ENCODE measurements at places on chromosomes 1 and 21. TPM values are rescaled to one million over a fixed set of nuclear protein-coding genes. Genes with fewer than 3 reads are reported as not detected.

GRCh38 chr1:179300112-179300511, 6.5 kb downstream of the SOAT1 start:
- no peak for DNase-seq
- peaks cover 61% of the 10 kb centered on the region for H3K36me3 ChIP-seq
- H3K27me3 ChIP-seq, result no peaks in the 10 kb centered on the region
- H3K27ac ChIP-seq, result peak overlapping the region; percentile 83
- peak overlapping the region; percentile 51 for H3K4me3 ChIP-seq

DNA sequence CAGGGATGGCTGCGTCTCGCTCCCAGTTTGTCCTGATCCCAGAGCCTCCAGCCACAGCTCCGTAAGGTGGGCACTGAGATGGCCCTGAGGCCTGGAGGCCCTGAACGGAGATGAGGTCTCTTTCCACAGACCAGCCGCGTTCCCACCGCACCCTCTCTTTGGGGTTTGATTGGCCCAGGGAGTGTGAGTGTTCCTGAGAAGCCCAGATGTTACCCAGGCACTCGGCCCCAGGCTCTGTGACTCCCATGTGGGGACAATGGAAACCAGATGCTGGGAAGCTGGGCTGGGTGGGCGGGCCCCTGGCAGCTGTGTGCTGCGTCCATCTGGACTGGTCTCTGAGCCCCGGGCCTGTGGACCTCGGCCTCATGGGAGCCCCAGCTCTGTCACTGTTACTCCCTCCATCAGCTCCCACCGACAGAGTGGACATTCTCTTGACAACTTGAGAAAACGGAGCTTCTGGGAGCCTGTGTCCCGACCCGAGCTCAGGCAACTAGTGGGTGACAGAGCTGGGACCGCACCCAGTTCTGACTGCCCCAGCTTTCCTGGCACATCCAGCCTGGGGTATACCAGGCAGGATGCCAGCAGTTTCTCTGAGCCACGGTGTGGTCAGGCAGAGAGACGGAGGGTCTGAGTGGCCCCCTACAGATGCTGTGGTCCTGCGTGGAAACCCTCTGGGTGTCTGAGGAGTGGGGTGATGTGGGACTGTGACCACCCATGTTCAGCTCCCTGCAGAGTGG, 9.8 kb upstream of the COL6A1 start:
- no peaks in the 10 kb centered on the region for H3K36me3 ChIP-seq
- H3K27me3 ChIP-seq, result peaks cover 18% of the 10 kb centered on the region
- H3K4me1 ChIP-seq, result peaks cover 18% of the 10 kb centered on the region

DNA sequence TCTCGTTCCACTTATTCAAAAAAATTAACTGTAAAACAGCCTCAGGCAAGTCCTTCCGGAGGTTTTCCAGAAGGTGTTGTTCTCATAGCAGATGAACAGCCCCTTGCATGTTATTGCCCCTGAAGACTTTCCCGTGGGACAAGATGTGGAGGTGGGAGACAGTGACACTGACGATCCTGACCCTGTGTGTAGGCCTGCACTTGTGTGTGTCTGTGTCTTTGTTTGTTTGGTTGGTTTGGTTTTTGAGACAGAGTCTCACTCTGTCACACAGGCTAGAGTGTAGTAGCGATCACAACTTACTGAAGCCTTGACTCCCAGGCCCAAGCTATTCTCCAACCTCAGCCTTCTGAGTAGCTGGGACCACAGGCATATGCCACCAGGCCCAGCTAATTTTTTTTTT, 12.6 kb downstream of the ETV3L start:
- no peaks in the 10 kb centered on the region for H3K36me3 ChIP-seq
- H3K27ac ChIP-seq, result no peak overlapping the region
- H3K4me3 ChIP-seq, result no peak overlapping the region

- H3K36me3 ChIP-seq, result no peaks in the 10 kb centered on the region
- H3K27ac ChIP-seq, result no peak overlapping the region
- H3K4me3 ChIP-seq, result no peak overlapping the region
- no peak for DNase-seq
- H3K4me1 ChIP-seq, result peaks cover 10% of the 10 kb centered on the region
Observed at GRCh38 chr1:98659879-98660278, 1.6 kb upstream of the SNX7 start.

- DNase-seq, result no peak
- no peaks in the 10 kb centered on the region for H3K4me1 ChIP-seq
- no peak overlapping the region for H3K4me3 ChIP-seq
- H3K27me3 ChIP-seq, result peaks cover 7% of the 10 kb centered on the region
- no peak overlapping the region for H3K27ac ChIP-seq
- no peaks in the 10 kb centered on the region for H3K36me3 ChIP-seq
Observed at GRCh38 chr1:61400131-61400770, 317.9 kb downstream of the NFIA start.

DNA sequence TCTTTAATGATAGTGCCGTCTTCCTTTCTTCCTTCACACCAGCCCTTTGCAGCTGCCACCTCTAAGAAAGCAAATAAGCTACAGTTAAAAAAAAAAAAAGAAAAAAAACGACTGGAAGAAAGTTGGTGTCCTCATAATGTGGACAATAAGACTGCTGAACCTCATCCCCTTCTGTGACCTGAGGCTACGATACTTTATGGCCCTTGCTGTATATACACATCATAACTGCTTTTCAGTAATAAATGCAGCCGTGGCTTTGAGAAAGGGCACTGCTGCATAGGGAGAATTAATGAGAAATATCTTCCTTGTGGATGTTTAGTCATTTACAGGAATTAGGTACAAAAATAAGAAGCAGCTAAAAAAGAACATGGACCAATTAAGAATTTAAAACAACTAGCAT, 333.8 kb upstream of the ADGRL2 start:
- H3K4me1 ChIP-seq, result no peaks in the 10 kb centered on the region
- H3K36me3 ChIP-seq, result no peaks in the 10 kb centered on the region

DNA sequence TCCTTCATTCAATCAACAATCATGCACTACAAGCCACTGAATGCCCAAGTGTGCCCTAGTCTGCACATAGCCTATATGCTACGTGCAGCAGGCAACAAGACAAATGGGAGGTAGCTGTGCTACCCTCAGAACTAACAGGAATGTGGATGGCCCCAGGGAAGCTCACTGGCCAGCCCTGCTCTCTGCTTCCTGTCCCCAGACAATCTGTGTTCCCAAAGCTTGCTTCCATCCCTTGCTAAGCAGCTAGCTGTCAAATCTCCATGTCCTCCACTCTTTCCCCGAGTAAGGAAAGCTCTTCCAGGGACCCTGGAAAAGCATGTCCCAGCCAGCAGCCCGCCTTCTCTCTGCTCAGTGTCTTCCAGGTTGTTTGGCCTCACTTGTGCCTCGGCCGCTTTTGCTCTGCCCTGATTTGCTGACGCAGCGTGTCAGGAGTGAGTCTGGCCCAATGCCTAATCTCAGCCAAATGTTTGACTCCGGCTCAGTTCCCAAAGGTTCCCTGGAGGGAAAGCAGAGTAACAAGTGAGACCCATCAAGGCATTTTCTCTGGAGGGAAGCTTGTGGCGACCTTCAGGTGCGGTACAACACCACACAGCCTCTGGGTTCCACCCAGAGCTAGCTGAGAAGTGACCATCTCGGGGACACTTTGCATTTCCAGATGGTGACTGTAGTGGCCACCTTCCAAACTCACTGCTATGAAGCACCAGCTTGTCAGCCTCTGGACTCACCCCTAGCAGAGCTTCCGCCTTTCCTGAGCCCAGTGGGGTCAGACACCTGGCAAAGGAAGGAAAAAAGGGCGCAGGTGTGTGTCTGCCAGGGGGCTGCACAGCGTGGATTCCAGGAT, 243.4 kb downstream of the RHOU start:
- H3K4me3 ChIP-seq, result no peak overlapping the region
- H3K27ac ChIP-seq, result no peak overlapping the region
- DNase-seq, result no peak
- no peaks in the 10 kb centered on the region for H3K4me1 ChIP-seq

DNA sequence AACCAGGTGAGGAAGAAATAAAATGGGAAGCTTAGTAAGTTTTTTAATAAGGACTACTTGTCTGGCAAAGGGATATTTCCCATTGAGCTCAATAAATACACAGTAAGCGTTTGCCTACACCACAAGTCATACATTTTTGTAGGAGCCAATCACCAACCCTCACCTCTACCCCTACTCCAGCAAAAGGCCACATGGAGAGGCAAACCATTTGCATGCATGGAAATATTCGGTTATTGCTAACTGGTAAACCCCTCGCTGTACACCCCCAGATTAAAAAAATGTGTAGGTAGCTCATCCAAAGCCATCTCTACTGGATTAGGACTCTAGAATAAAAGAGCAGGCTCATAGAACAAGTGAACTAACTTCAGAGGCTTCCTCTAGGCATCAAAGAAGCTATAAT, 21.1 kb downstream of the PDPN start:
- no peaks in the 10 kb centered on the region for H3K36me3 ChIP-seq
- no peak overlapping the region for H3K27ac ChIP-seq
- peaks cover 2% of the 10 kb centered on the region for H3K27me3 ChIP-seq
- no peak overlapping the region for H3K4me3 ChIP-seq
- no peaks in the 10 kb centered on the region for H3K4me1 ChIP-seq

The KIF2C gene
- 125 TPM for total RNA-seq
